Lower lobe of right lung (tissue), 2 donors: ENCODE measurements at places on chromosomes 3 and 15. TPM values are rescaled to one million over a fixed set of nuclear protein-coding genes. Genes with fewer than 3 reads are reported as not detected.

The SNX22 gene
- 17.4 TPM for total RNA-seq

- DNase-seq, result peak; percentile 86
- H3K27me3 ChIP-seq, result no peaks in the 10 kb centered on the region
- H3K27ac ChIP-seq, result peak overlapping the region; percentile 98
- H3K36me3 ChIP-seq, result peaks cover 42% of the 10 kb centered on the region
- H3K4me1 ChIP-seq, result peaks cover 59% of the 10 kb centered on the region
Measured at GRCh38 chr3:133574260-133574881, 885 bp downstream of the CDV3 start.

The CCR9 gene
- not detected for total RNA-seq

GRCh38 chr3:126261037-126261436, 80.7 kb upstream of the ALDH1L1 start:
- H3K4me3 ChIP-seq, result no peak overlapping the region
- H3K4me1 ChIP-seq, result peaks cover 8% of the 10 kb centered on the region
- no peaks in the 10 kb centered on the region for H3K27me3 ChIP-seq
- no peaks in the 10 kb centered on the region for H3K36me3 ChIP-seq
- DNase-seq, result no peak
- peak overlapping the region; percentile 66 for H3K27ac ChIP-seq

GRCh38 chr15:73575636-73576247, 57.4 kb downstream of the NPTN start:
- peaks cover 32% of the 10 kb centered on the region for H3K4me1 ChIP-seq
- peaks cover 94% of the 10 kb centered on the region for H3K36me3 ChIP-seq
- peak; percentile 54 for DNase-seq
- H3K27me3 ChIP-seq, result no peaks in the 10 kb centered on the region
- no peak overlapping the region for H3K4me3 ChIP-seq
